ENCODE measurements at places on chromosomes 3 and 15. TPM values are rescaled to one million over a fixed set of nuclear protein-coding genes. Genes with fewer than 3 reads are reported as not detected.

- no peak for DNase-seq
Observed at GRCh38 chr3:105409364-105409763, 42.7 kb downstream of the ALCAM start.

- no peak for DNase-seq
Observed at GRCh38 chr3:144463911-144464310, 492.3 kb downstream of the DIPK2A start.

GRCh38 chr15:57003418-57003817 lies 85.0 kb downstream of the TCF12 start:
- DNase-seq: no peak

GRCh38 chr3:142574665-142575064 lies 3.9 kb downstream of the ATR start:
- no peak for DNase-seq

GRCh38 chr15:63826528-63826927 lies 7.2 kb downstream of the HERC1 start:
- peak; percentile 41 for DNase-seq

The ITIH1 gene
- total RNA-seq: not detected

The UBL7 gene
- 48.6 TPM for total RNA-seq

The GABRR3 gene
- total RNA-seq: not detected

Data from activated CD4-positive, alpha-beta T cell treated with anti-CD3 and anti-CD28 coated beads for 36 hours (primary cell).